ENCODE measurements at places on chromosomes 7 and 10.

- no peaks in the 10 kb centered on the region for H3K27me3 ChIP-seq
- H3K4me3 ChIP-seq: no peak overlapping the region
- no peaks in the 10 kb centered on the region for H3K36me3 ChIP-seq
- no peak for DNase-seq
- no peaks in the 10 kb centered on the region for H3K4me1 ChIP-seq
Measured at GRCh38 chr7:82012453-82012852, 242.6 kb upstream of the HGF start.

DNA sequence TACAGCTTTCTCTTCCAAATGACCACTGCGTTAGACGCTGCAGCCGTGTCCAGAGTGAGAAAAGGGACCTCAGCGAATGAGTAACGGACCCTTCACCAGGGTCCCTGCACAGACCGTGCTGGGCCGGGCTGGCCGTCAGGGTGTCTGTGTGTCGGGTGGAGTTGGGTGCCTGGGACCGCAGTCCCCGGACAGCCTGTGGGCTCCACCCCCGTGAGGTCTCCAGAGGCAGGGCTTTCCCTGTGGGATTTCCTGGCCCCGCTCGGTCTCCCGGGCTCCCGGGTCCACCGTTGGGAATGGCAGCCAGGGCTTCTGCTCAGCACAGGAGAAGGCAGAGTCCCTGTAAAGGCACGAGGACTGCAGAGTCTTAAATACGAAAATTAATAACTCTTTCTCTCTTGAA is 509.7 kb downstream of the TCERG1L start:
- H3K27me3 ChIP-seq: no peaks in the 10 kb centered on the region
- no peaks in the 10 kb centered on the region for H3K4me1 ChIP-seq
- H3K36me3 ChIP-seq: no peaks in the 10 kb centered on the region
- no peak for DNase-seq
- H3K4me3 ChIP-seq: no peak overlapping the region

GRCh38 chr10:104559935-104560334 is 81.2 kb upstream of the SORCS3 start:
- H3K27me3 ChIP-seq: no peaks in the 10 kb centered on the region
- no peak overlapping the region for H3K27ac ChIP-seq
- no peak overlapping the region for H3K4me3 ChIP-seq
- no peaks in the 10 kb centered on the region for H3K36me3 ChIP-seq
- no peaks in the 10 kb centered on the region for H3K4me1 ChIP-seq

DNA sequence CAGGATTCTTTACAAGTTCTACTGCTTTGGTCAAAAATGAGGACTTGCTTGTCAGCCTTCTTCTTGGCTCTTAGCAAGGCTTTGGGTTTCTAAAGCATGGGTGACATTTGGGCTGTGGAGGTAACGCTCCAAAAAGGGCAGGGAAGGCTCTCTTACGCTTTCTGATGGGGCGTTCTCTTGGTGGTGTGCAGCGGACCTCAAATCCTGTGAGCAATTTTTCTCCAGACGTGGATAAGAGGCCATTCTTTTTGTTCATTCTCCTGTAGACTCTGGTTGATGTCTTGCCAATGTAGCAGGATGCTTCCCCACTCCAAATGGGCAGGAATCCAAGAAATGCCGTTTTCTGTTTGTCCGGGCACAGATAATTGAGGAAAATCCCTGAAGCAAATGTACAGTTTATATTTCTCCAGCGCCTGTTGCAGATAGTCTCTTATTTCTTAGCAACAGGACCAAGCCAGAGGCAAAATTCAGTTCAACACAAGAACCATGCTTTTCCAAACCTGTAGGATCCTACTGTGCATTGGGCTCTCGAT is 138.4 kb upstream of the NFE2L3 start:
- no peak overlapping the region for H3K27ac ChIP-seq
- DNase-seq: no peak
- H3K4me3 ChIP-seq: no peak overlapping the region
- H3K4me1 ChIP-seq: no peaks in the 10 kb centered on the region
- no peaks in the 10 kb centered on the region for H3K27me3 ChIP-seq
- H3K36me3 ChIP-seq: no peaks in the 10 kb centered on the region

GRCh38 chr7:142321391-142321790 is 63.5 kb upstream of the PRSS58 start:
- H3K27ac ChIP-seq: peak overlapping the region; percentile 40
- no peaks in the 10 kb centered on the region for H3K36me3 ChIP-seq
- no peak overlapping the region for H3K4me3 ChIP-seq

DNA sequence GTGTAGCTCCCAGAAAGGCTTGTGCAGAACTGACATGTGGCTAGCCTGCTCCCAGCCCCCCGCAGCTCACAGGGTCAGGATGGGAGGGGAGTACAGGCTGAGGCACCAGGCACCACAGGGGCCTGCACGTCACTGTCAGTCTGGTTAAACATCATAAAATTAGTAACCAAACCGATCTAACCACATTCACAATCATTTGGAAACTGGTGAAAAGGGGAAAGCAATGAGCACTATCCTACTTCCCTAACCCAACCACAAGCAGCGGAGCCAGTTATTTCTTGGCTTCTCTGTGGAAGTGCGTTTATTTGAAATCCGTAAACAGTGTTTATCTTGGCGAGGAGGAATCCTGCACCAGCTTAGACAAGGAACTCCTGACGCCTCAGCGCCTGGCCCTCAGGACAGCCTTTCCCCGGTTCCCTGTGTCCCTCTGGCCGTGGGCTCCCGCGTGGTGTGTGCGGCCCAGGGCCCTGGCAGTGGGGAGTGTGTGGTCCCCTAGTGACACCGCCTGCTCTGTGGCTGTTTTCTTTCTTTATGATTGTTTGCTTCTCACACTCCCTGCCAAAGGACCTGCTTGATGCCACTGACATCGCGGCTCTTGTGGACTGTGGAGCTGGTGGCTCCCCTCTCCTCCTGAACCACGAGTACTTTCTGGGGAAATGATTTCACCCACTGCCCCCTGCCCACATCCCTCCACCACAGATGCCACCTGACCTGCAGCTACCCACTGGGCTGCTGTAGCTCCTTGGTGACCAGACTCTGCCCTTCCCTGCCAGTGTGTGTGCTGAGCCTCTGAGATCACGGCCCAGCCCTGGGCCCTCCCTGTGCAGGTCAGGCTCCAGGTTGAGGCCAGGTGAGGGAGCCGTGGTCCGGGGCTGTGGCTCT is 38.0 kb downstream of the INPP5A start:
- no peaks in the 10 kb centered on the region for H3K27me3 ChIP-seq
- peaks cover 30% of the 10 kb centered on the region for H3K4me1 ChIP-seq
- no peak overlapping the region for H3K27ac ChIP-seq
- no peaks in the 10 kb centered on the region for H3K36me3 ChIP-seq

GRCh38 chr10:111128331-111129180 is 51.7 kb downstream of the ADRA2A start:
- H3K36me3 ChIP-seq: no peaks in the 10 kb centered on the region
- no peak overlapping the region for H3K27ac ChIP-seq
- H3K4me1 ChIP-seq: no peaks in the 10 kb centered on the region
- H3K4me3 ChIP-seq: no peak overlapping the region
- DNase-seq: no peak
- H3K27me3 ChIP-seq: no peaks in the 10 kb centered on the region

- H3K27me3 ChIP-seq: no peaks in the 10 kb centered on the region
- no peak overlapping the region for H3K27ac ChIP-seq
- no peaks in the 10 kb centered on the region for H3K36me3 ChIP-seq
- peaks cover 13% of the 10 kb centered on the region for H3K4me1 ChIP-seq
- H3K4me3 ChIP-seq: no peak overlapping the region
Measured at GRCh38 chr10:132630666-132631337, 93.2 kb downstream of the INPP5A start.

DNA sequence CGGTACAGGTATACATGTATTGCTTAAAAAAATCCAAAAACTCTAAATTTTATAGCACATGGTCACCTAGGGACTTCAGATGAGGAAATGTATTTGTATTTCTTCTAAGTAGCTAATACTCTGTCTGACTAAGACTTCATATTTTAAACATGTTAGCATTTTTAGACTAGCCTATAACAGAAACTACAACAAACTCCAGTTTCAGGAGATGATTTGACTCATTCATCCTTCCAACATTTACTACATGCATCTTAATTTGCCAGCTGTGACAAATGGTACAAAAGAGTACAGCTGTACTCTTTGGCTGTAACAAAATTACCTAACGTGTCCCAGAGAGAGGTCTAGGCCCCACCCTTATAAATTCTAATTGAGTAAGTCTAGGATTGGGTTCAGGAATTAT is 22.2 kb downstream of the TMEM209 start:
- no peaks in the 10 kb centered on the region for H3K27me3 ChIP-seq
- DNase-seq: no peak
- no peak overlapping the region for H3K27ac ChIP-seq
- H3K4me3 ChIP-seq: no peak overlapping the region
- H3K4me1 ChIP-seq: no peaks in the 10 kb centered on the region
- H3K36me3 ChIP-seq: peaks cover 46% of the 10 kb centered on the region

GRCh38 chr7:158498443-158499081 is 89.1 kb downstream of the PTPRN2 start:
- no peaks in the 10 kb centered on the region for H3K36me3 ChIP-seq
- no peak overlapping the region for H3K4me3 ChIP-seq
- DNase-seq: no peak
- no peaks in the 10 kb centered on the region for H3K4me1 ChIP-seq

GRCh38 chr7:70000737-70001348 is 402.6 kb downstream of the AUTS2 start:
- no peaks in the 10 kb centered on the region for H3K36me3 ChIP-seq
- no peaks in the 10 kb centered on the region for H3K4me1 ChIP-seq
- no peak overlapping the region for H3K4me3 ChIP-seq

DNA sequence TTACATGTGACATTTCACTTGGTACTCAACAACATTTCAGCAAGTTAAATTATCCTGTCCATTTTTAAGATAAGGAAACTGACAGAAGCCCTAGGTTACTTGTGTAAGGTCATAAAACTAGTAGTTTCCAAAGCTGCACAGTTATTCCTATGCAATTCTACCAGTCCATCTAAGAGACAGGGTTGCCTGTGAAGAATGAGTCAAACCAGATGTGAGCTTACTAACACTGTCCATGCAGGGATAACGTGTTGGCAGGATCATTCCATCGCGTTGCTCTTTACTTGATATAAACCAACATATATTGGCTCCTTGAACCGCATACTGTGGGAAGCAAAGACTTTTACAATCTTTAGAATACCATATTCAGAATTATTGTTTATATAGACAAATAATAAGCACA is 280.9 kb upstream of the HGF start:
- no peak overlapping the region for H3K27ac ChIP-seq
- DNase-seq: no peak
- no peak overlapping the region for H3K4me3 ChIP-seq

GRCh38 chr10:31341552-31341951 is 22.5 kb downstream of the ZEB1 start:
- H3K4me1 ChIP-seq: peaks cover 63% of the 10 kb centered on the region
- H3K36me3 ChIP-seq: no peaks in the 10 kb centered on the region
- no peak for DNase-seq
- H3K4me3 ChIP-seq: no peak overlapping the region
- no peaks in the 10 kb centered on the region for H3K27me3 ChIP-seq

DNA sequence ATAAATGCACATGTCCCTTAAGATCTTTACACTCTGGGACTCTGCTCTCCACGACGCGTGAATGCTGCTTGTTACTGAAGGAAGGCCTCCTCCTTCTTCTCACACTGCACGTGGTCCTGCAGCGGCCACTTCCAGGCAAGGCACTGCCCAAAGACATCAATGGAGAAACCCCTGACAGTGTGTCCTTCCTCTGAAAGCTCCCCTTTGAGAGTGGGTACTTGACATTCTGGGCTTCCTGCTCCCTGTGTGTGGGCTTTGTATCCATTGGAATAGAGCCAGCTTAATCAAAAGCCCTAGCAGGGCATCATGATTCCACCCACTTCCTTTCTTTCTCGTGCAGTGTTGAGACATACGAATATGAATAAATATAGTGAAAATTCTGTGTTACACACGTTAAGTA is 69.7 kb upstream of the STK17A start:
- no peaks in the 10 kb centered on the region for H3K4me1 ChIP-seq
- no peaks in the 10 kb centered on the region for H3K27me3 ChIP-seq
- H3K27ac ChIP-seq: no peak overlapping the region

- H3K4me1 ChIP-seq: no peaks in the 10 kb centered on the region
- no peak overlapping the region for H3K27ac ChIP-seq
- no peaks in the 10 kb centered on the region for H3K36me3 ChIP-seq
- H3K27me3 ChIP-seq: no peaks in the 10 kb centered on the region
- no peak overlapping the region for H3K4me3 ChIP-seq
Measured at GRCh38 chr7:112079122-112079521, 127.1 kb downstream of the DOCK4 start.

GRCh38 chr10:124386186-124387077 is 32.3 kb downstream of the OAT start:
- no peak for DNase-seq
- H3K27ac ChIP-seq: no peak overlapping the region
- H3K27me3 ChIP-seq: peaks cover 3% of the 10 kb centered on the region
- H3K4me3 ChIP-seq: no peak overlapping the region
- peaks cover 11% of the 10 kb centered on the region for H3K4me1 ChIP-seq

GRCh38 chr7:8423057-8423456 is 10.4 kb upstream of the NXPH1 start:
- no peaks in the 10 kb centered on the region for H3K4me1 ChIP-seq
- DNase-seq: no peak
- no peaks in the 10 kb centered on the region for H3K27me3 ChIP-seq

- no peaks in the 10 kb centered on the region for H3K27me3 ChIP-seq
- no peaks in the 10 kb centered on the region for H3K4me1 ChIP-seq
- H3K4me3 ChIP-seq: no peak overlapping the region
- H3K27ac ChIP-seq: no peak overlapping the region
Measured at GRCh38 chr10:77398558-77398957, 239.1 kb downstream of the KCNMA1 start.

- peaks cover 59% of the 10 kb centered on the region for H3K36me3 ChIP-seq
- no peak overlapping the region for H3K27ac ChIP-seq
- no peak overlapping the region for H3K4me3 ChIP-seq
Measured at GRCh38 chr7:107914831-107915230, 23.8 kb downstream of the DLD start.

DNA sequence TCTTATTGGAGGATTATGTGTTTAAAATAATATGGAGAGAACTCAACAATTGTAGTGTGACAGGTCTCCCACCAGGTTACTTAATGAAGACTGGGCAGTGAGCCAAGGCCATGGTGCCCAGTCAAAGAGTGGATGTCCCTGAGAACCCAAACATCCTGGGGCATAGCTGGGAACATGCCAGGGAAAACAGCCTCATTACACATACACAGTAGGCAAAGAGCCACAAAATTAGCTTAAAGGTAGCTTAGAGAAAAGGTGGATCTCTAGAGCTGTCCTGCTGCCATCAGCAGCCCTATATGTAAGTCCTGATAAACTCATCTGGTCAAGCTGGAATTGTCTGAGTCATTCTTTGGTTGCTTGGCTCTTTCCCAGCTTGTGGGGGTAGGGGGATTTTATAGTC is 287.8 kb downstream of the PHF14 start:
- no peak for DNase-seq
- no peak overlapping the region for H3K27ac ChIP-seq
- no peak overlapping the region for H3K4me3 ChIP-seq
- H3K36me3 ChIP-seq: no peaks in the 10 kb centered on the region

GRCh38 chr10:95031656-95032055 is 37.6 kb downstream of the CYP2C8 start:
- no peak overlapping the region for H3K4me3 ChIP-seq
- no peaks in the 10 kb centered on the region for H3K36me3 ChIP-seq
- H3K4me1 ChIP-seq: no peaks in the 10 kb centered on the region
- no peak for DNase-seq

GRCh38 chr10:65194555-65194954 is 1673.4 kb downstream of the REEP3 start:
- no peak for DNase-seq
- no peak overlapping the region for H3K27ac ChIP-seq
- no peaks in the 10 kb centered on the region for H3K4me1 ChIP-seq
- H3K4me3 ChIP-seq: no peak overlapping the region
- no peaks in the 10 kb centered on the region for H3K27me3 ChIP-seq
- no peaks in the 10 kb centered on the region for H3K36me3 ChIP-seq

GRCh38 chr7:129557686-129558481 is 53.6 kb upstream of the NRF1 start:
- no peak for DNase-seq
- H3K4me3 ChIP-seq: no peak overlapping the region
- H3K27me3 ChIP-seq: peaks cover 2% of the 10 kb centered on the region
- no peaks in the 10 kb centered on the region for H3K36me3 ChIP-seq
- no peaks in the 10 kb centered on the region for H3K4me1 ChIP-seq
